ENCODE measurements at places on chromosomes 5 and 9. TPM values are rescaled to one million over a fixed set of nuclear protein-coding genes. Genes with fewer than 3 reads are reported as not detected.

SLC34A3 gene
- not detected for polyA plus RNA-seq

LCN10 gene
- polyA plus RNA-seq = 41.3 TPM

MED22 gene
- 18.8 TPM for polyA plus RNA-seq

PHF24 gene
- polyA plus RNA-seq = 0.26 TPM

SHB gene
- 4.4 TPM for polyA plus RNA-seq

HARS1 gene
- polyA plus RNA-seq = 45.5 TPM

PCDHGA5 gene
- 0.04 TPM for polyA plus RNA-seq

CAMK2A gene
- polyA plus RNA-seq = 0.03 TPM

- DNase-seq = no peak
- no peaks in the 10 kb centered on the region for H3K36me3 ChIP-seq
- H3K4me3 ChIP-seq = no peak overlapping the region
These were observed 47.8 kb upstream of the ADAMTS2 start for GRCh38 chr5:179393078-179393477.

DNA sequence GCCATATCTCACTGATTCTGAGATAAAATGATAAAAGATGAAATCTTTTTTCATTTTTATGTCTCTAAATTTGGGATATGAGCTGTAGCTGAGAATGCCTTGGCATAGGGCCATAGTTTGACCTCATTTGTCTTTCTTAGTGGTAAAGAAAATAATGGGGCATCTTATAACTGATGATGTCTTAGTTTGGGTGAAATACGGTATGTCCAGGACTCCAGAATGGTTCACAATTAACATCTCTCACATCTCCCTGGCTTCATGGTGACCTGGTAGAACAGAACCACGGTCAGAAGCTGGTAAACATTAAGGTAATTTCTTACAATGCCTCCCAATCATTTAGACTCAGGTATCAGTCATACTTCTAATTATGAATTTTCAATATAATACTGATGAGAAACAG is 250.8 kb downstream of the MAT2B start:
- H3K27me3 ChIP-seq = no peaks in the 10 kb centered on the region
- H3K4me1 ChIP-seq = no peaks in the 10 kb centered on the region
- no peak overlapping the region for H3K27ac ChIP-seq
- DNase-seq = no peak

- DNase-seq = no peak
- no peak overlapping the region for H3K4me3 ChIP-seq
- no peak overlapping the region for H3K27ac ChIP-seq
- peaks cover 9% of the 10 kb centered on the region for H3K36me3 ChIP-seq
- peaks cover 4% of the 10 kb centered on the region for H3K27me3 ChIP-seq
These were observed 3.6 kb downstream of the AK1 start for GRCh38 chr9:127873886-127874285.

DNA sequence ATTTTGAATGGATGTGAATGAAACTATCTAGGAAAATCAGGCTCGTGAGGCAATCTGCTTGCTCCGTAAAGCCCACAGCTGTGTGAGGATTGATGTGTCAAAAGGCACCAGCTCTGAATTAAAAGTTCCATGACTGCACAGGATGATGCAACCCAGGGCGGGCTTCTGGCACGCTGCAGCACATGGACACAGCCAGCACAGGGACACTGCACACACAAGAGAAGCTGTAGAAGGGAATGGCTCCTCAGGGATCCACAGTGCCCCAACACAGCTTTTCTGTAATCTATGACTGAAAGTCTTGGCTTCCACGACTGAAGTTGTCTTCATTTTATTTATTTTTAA is 151.0 kb downstream of the GCNT1 start:
- H3K4me3 ChIP-seq = peak overlapping the region; percentile 35
- no peaks in the 10 kb centered on the region for H3K36me3 ChIP-seq
- DNase-seq = no peak
- H3K27ac ChIP-seq = peak overlapping the region; percentile 57

DNA sequence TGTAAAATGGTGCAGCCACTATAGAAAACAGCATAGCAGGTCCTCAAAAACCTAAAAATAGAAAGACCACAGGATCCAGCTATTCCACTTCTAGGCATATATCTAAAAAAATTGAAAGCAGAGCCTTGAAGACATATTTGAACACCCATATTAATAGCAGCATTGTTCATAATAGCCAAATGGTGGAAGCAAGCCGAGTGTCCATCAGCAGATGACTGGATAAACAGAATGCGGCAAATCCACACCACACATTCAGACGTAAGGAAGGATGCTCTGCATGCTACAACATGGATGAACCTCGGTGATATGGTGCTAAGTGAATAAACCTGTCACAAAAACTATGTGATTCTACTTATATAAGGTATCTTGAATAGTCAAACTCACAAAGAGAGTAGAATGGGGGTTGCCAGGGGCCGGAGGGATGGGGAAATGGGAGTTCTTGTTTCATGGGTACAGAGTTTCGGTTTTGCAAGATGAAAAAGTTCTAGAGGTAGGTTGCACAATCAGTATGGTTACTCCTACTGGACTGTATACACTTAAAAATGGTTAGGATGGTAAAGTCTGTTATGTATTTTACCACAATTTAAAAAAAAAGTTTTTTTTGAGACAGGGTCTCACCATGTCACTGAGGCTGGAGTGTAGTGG is 17.1 kb upstream of the HSD17B3 start:
- H3K27me3 ChIP-seq = no peaks in the 10 kb centered on the region
- no peak overlapping the region for H3K27ac ChIP-seq
- no peaks in the 10 kb centered on the region for H3K4me1 ChIP-seq
- H3K36me3 ChIP-seq = peaks cover 7% of the 10 kb centered on the region

GRCh38 chr5:17089001-17089400 is 128.4 kb upstream of the BASP1 start:
- DNase-seq = no peak
- H3K4me3 ChIP-seq = no peak overlapping the region
- no peak overlapping the region for H3K27ac ChIP-seq
- no peaks in the 10 kb centered on the region for H3K36me3 ChIP-seq
- no peaks in the 10 kb centered on the region for H3K27me3 ChIP-seq
- no peaks in the 10 kb centered on the region for H3K4me1 ChIP-seq

GRCh38 chr5:75037106-75037505 is 15.3 kb downstream of the GCNT4 start:
- no peaks in the 10 kb centered on the region for H3K4me1 ChIP-seq
- no peak overlapping the region for H3K27ac ChIP-seq
- DNase-seq = no peak
- no peaks in the 10 kb centered on the region for H3K27me3 ChIP-seq

DNA sequence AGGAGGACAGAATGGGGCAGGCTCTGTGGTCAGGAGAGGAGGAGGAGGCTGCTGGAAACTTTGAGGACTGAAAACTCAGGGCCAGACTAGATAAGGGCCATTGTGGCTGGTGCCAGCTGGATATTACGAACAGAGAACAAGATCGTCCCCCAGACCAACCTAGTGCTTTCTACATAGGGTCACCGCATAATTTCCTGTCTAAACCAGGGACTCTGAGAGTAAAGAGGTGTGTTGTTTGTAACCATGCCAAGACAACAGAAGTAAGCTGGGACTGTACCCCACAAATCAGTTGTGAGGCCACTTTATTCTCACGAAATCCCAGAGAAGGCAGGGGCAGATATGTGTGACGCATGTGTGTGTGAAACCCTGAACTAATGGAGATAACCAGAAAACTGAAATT is 20.3 kb upstream of the GFPT2 start:
- H3K36me3 ChIP-seq = no peaks in the 10 kb centered on the region
- H3K4me3 ChIP-seq = no peak overlapping the region
- no peaks in the 10 kb centered on the region for H3K4me1 ChIP-seq
- no peak overlapping the region for H3K27ac ChIP-seq
- DNase-seq = no peak
- no peaks in the 10 kb centered on the region for H3K27me3 ChIP-seq

- H3K4me1 ChIP-seq = peaks cover 32% of the 10 kb centered on the region
- no peak for DNase-seq
- H3K27ac ChIP-seq = peak overlapping the region; percentile 80
- H3K4me3 ChIP-seq = peak overlapping the region; percentile 80
These were observed 508 bp downstream of the MOCS2 start for GRCh38 chr5:53109056-53109442.

- DNase-seq = no peak
- no peaks in the 10 kb centered on the region for H3K4me1 ChIP-seq
These were observed 78.3 kb upstream of the LIFR start for GRCh38 chr5:38634568-38635369.

GRCh38 chr5:57696825-57697570 is 214.4 kb upstream of the ACTBL2 start:
- no peaks in the 10 kb centered on the region for H3K4me1 ChIP-seq
- no peak for DNase-seq
- H3K27me3 ChIP-seq = no peaks in the 10 kb centered on the region
- no peak overlapping the region for H3K27ac ChIP-seq

DNA sequence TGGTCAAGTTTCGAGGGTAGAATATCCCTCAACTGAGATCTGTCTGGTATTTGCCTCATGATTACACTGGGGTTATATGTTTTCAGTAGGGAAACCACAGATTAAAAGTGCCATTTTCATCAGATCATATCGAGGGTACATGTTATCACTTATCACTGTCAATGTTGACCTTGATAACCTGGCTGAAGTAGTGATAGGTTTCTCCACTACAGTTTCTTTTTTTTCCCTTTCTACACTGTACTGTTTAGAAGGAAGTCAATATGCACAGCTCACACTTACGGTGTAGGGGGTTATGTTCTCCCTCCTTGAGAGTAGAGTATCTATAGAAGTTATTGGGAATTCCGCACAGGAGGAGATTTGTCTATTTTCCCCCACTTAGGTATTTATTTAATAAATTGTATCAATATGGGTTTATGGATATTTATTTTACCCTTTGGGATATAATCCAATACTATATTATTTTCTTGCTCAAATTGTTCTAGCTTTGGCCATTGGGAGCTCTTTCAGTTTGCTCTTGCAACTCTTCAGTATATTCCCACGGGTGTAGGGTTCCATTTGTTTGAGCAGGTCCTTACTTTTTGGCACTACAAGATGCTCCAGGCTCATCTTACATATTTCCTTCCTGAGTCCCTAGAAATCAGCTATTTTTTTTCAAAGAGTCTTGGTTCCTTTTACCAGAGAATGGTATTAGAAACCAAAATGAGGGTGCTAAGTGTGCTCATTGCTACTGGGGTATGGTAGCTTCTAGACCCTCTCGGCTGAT is 444.5 kb downstream of the RAB3C start:
- H3K27ac ChIP-seq = no peak overlapping the region
- H3K36me3 ChIP-seq = no peaks in the 10 kb centered on the region
- DNase-seq = no peak

DNA sequence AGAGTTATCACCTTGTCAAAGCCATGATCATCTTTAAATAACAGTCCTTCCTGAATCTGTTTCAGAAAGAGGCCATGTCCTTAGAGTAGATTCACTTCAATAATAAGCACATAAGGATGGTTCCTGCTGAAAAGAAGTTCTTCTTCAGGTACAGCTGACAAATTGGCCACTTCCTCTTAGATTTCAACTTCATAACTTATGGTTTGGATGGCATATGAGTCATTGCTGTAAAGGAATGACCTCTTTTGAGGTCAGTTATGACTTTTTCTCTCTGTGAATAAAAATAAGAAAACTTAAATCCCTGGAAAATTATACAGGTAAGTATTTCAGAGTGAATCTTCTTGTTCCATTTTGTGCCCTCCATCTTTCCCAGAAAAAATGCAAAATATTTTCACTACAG is 555.3 kb upstream of the ZNF462 start:
- H3K4me1 ChIP-seq = no peaks in the 10 kb centered on the region
- no peak overlapping the region for H3K27ac ChIP-seq
- DNase-seq = no peak
- no peak overlapping the region for H3K4me3 ChIP-seq
- no peaks in the 10 kb centered on the region for H3K36me3 ChIP-seq

- H3K4me1 ChIP-seq = no peaks in the 10 kb centered on the region
- H3K27me3 ChIP-seq = no peaks in the 10 kb centered on the region
- H3K4me3 ChIP-seq = no peak overlapping the region
- H3K27ac ChIP-seq = no peak overlapping the region
- DNase-seq = no peak
These were observed 22.8 kb downstream of the PCDH1 start for GRCh38 chr5:141855265-141856036.

- no peaks in the 10 kb centered on the region for H3K36me3 ChIP-seq
- no peak overlapping the region for H3K27ac ChIP-seq
- no peak for DNase-seq
- H3K27me3 ChIP-seq = no peaks in the 10 kb centered on the region
These were observed 92.6 kb downstream of the EFNA5 start for GRCh38 chr5:107578051-107578635.

Data from spleen (tissue), 13 donors.